ENCODE measurements at places on chromosomes 3 and 15.
A peak's percentile ranks its signal among the peaks of the same experiment; 100 is the strongest.

DNA sequence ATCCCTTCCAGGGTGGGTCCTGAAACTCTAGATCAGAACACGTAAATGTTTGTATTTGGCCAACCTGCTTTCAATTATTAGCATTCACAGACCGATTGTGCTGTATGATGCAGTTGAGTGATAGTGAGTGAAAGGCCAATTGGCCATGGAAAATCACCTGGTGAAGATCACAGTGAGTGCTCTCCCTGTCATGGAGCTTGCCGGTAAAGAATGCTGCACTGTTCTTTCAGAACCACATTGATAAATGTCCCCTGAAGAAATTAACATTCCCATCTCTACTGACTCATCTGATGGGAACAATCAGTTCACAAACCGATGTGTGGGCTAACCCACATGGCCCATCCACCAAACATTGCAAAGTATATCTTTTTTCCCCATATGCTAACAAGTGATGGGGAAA lies 324.8 kb upstream of the TBL1XR1 start:
- no peak for DNase-seq

DNA sequence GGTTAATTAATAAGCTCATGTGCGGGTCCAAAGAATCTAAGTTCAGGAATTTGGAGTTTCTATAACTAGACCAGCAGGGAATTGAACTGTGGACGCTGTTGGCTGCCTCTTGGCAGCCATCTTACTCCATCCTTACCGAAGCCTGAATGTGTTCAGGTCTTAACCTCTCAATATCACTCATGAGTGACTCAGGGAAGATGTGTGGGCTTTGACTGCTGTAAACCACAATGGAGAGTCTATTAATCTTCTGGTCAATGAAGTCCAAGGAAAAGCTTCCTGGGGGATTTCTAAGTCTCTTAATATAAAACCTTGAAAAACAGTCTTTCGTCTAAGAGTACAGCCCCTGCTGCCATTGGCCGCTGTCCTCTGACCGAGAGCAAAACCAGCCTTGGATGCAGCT lies 46.7 kb upstream of the OXTR start:
- DNase-seq, result no peak

DNA sequence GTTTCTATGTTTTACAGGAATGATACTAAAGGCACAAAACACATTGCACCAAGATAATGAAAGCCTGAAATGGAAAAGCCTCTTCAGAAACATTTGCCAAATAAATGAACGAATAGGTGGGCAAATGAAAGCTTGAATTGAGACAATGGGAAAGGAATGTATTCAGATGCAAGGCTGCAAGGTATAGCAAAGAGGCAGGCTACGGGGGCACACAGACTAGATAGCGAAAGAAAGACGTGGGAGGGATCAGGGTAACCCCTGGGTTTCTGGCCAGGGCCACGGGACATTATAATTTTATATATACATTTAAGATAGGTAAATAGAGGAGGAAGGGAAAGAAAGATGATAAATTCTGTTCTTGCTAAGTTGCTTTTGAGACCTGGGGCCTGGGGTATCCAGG lies 95.9 kb upstream of the NLGN1 start:
- DNase-seq, result no peak

- DNase-seq, result no peak
Measured at GRCh38 chr3:172258624-172259023, 189.6 kb downstream of the GHSR start.

DNA sequence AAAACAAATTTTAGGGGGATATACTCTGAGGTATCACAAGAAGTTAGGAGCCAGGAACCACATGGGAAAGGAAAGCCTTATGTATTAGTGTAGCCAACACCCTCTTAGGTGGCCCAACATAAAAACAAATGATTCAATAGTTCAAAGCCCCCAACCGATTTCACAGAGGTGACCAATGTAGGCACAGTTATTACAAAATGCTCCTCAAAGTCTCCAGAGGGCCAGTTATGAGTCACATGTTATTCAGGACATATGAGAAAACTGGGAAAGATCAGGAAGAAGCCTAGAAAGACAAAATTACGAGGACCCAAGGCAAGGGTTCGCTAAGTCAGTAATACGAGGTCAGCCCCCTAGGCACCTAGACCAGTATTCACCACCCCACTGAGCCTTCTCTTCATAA lies 29.9 kb upstream of the FBN1 start:
- no peak for DNase-seq

GRCh38 chr3:147816752-147817151 lies 407.6 kb downstream of the ZIC1 start:
- peak; percentile 13 for DNase-seq

DNA sequence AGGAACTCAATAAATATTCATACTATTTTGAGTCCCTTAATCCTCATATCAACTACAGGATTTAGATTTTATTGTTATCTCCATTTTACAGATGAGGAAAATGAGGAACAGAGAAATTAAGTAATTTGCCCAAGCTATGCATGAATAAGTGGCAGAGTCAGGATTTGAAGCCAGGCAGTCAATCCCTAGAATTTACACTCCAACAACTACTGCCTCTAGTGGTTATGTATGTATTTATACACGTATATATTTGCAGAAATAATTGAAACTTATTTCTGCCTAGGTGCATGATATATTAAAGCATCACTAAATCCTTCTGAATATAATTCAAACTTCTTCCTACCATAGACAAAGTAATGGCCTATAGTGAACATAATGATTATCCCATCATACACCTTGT lies 137.4 kb downstream of the SERPINI1 start:
- no peak for DNase-seq

DNA sequence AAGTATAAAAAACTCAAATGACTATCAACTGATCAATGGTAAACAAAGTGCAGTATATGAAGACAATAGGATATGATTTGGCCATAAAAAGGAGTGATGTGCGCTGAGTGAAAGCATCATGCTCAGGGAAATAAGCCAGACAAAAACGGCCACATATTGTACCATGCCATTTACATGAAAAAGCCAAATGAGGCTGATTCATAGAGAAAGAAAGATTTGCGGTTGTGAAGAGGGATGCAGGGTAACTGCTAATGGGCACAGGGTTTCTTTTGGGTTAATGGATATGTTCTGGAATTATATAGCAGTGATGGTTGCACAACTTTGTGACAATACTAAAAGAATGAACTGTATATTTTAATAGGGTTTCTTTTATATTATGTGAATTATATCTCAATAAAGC lies 877.2 kb upstream of the CFAP20DC start:
- no peak for DNase-seq

GRCh38 chr3:134449277-134449676 lies 36.5 kb downstream of the ANAPC13 start:
- no peak for DNase-seq

DNA sequence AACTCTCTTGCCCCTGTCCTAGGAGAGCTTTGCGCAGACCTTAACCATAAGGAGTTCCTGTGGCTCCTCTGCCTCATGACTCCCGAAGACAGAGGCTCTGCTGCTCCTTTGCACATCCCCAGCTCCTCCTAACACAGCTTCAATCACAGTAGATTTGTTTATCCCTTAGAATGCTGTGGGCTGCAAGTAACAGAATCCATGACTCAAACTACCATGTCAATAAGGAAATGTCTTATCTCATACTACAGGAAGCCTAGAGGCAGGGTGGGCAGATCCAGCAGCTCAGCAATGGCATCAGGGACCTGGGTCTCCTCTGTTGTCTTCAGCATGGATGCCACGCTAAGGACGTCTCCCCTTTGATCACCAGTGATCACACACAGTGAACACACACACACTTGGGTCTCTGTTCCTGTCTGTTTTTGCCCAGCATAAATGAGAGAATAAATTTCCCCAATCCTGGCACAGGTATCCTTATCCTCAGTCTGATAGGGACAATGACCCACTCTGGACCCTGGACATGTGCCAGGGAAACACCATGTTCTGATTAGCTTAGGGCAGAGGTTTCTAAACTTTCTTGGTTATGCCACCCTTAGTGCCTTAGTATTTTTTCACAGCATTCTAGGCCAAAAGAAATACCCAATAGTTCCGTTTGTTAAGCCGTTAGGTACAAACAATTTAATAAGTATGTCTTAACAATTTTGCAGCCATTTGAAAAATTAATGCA lies 46.1 kb upstream of the MRPS22 start:
- DNase-seq, result peak; percentile 89

- no peak for DNase-seq
Measured at GRCh38 chr3:156044634-156044975, 75.8 kb upstream of the KCNAB1 start.

DNA sequence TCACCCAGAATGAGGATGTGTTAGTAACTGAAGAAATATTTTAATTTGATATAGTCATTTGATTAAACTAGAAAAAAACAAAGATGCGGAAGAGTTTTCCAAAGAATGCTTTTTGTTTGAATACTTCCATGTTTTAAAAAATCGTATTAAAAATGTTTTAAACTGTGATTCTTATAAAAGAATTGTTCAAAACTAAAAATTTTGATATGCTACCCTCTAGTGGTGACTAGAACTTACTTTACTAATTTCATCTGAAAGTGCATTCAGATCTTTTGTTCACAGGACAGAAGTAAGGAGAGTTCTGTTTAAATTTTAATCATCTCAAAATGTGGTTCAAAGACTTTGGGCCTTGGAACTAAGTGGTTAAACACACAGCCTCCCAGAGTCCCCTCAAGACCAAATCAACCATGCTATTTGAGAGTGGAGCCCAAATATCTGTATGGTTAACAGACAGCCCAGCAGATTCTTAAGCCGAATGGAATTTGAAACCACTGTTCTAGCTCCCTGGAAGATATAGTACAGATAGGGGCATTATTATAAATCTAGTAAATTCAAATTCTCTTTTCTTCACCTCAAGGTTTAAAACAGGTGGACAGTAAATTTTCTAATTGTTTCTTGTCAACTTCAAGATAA lies 45.2 kb upstream of the SYNPR start:
- no peak for DNase-seq

GRCh38 chr3:192340031-192340430 lies 387.3 kb downstream of the FGF12 start:
- no peak for DNase-seq

GRCh38 chr3:45001738-45002137 lies 24.4 kb upstream of the CLEC3B start:
- DNase-seq, result no peak

DNA sequence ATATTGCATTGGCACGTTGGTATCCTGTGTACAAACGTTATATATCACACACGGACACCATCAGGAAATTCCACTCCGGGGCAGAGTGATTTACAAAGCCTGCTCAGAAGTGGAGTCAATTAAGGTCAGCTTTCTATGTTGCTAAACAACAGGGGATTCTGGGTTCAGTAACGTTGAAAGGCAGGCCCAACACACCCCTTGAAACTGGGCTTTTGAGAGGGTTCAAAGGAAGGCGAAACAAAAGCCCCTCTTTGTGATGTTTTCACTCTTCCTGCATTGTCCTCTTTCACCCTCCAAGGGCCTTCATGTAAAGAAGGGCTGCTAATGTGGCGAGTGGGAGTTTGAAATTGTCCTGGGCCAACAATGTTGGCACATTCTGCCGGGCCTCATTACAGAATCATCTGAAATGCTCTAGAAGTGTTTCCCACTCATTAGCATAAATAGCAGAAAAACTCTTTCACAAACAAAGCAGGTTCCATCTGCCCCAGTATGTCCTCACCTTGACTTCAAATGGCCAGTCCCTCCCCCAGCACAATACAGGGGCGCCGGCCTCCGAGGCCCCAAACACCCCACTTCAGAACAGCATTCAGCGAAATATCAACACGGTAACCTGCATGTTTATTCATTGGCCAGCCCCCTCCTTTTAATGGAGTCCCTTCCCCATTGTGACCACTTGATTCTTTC lies 76.4 kb downstream of the HES1 start:
- no peak for DNase-seq

DNA sequence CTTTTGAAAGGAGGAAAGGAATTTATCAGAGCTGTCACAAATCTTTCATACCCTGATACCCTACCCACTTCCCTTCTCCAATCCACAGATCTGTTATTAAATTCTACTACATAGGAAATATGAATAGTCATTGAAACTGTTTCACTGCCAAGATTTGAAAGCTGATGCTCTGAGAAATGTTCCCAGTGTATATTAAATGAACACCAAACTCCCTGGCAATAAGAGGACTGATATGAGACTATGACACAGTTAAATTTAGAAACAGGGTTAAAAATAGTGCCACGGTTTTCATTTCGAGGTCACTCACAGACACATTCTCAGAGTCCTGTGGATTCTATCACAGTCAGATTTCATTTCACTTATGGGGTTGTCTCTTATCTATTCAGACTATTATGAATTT lies 27.2 kb upstream of the GBE1 start:
- DNase-seq, result no peak

- DNase-seq, result no peak
Measured at GRCh38 chr15:63088533-63089245, 33.0 kb upstream of the LACTB start.

DNA sequence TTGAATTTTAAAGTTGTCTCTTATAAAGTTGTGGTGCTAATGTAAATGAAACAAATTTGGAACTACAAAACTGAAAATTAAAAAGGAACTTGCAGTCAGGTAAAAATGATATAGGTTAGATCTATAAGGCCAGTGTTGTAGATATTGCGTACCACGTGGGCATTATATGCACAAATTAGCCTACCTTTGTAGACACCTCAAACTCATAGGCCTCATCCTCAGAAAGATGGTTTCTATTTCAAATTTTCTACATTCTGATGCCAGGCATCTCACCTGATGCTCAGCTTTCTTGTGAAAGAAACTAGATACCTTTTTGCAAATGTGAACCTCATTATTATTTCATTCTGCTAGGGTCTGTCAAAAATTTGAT lies 25.6 kb downstream of the TMEM207 start:
- no peak for DNase-seq

- DNase-seq, result peak; percentile 70
Measured at GRCh38 chr15:78244101-78244500, 9.7 kb upstream of the ACSBG1 start.

DNA sequence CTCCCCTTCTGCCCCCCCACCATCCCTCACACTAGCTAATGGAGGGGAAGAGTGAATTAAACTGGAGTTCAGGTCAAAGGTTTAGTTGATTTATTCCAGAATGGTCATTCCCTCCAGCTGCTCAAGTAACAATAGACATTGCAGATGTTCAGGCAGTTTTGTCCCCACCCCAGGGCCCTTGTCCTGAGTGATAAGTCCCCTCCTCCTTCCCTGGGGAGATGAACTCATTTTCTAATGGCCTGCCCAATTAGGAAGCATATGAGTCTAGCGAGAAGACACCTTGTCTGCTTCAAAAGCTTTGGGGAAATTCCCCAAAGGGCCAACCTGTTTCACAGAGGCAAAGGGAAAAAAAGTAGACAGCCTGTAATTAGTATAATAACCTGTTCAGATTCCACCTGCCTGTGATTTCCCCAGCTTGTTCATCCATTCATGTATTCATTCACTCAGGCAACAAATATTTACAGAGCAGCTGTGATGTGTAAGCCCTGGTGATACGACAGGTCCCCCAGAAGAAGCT lies 165.3 kb downstream of the SHQ1 start:
- DNase-seq, result peak; percentile 66

All from small intestine (tissue), 16 donors.